ENCODE measurements at places on chromosomes 5 and 9.

GRCh38 chr5:157670662-157671591 is at the start of gene C5orf52:
TSS of gene C5orf52 (plus strand) at chr5:157671533. CDS start at chr5:157671615, 82 bp downstream.
- DNase-seq, result no peak

DNA sequence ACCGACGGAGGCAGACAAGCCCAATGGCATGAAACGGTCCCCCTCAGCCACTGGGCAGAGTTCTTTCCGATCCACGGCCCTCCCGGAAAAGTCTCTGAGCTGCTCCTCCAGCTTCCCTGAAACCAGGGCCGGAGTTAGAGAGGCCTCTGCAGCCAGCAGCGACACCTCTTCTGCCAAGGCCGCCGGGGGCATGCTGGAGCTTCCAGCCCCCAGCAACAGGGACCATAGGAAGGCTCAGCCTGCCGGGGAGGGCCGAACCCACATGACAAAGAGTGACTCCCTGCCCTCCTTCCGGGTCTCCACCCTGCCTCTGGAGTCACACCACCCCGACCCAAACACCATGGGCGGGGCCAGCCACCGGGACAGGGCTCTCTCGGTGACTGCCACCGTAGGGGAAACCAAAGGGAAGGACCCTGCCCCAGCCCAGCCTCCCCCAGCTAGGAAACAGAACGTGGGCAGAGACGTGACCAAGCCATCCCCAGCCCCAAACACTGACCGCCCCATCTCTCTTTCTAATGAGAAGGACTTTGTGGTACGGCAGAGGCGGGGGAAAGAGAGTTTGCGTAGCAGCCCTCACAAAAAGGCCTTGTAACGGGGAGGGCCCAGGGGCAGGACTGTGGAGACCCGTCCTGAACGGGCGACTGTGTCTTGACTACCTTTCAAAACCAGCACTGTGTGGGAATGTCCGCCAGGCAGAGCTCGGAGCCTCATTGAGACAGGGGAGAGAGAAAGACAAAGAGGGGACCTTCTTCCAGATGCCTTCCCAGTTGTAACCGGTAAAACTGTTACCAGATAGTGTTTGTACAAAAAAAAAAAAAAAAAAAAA is 29.9 kb downstream of the CD180 start:
- peak; percentile 21 for DNase-seq

DNA sequence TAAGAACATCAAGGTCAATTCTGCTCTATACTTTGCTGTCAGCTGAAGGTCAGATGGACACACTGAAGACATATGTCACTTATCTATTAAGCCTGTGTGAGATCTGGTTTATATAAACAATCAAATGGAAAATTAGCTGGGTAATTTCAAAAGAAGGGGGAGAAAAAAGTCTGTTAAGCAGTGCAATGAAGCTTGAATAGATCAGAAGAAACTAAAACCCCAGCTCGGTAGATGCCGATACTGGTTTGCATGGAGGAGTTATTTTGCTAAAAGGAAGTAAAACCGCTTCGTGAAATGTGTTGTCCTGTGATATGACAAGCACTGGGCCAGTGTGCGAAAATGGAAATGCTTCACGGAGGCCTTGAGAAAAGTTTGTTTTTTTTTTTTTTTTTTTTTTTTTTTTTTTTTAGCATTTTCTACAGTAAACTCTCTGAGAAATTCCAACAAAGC is 148.8 kb downstream of the MEF2C start:
- no peak for DNase-seq

- no peak for DNase-seq
These were observed 732.9 kb downstream of the CETN3 start for GRCh38 chr5:89676634-89677033.

DNA sequence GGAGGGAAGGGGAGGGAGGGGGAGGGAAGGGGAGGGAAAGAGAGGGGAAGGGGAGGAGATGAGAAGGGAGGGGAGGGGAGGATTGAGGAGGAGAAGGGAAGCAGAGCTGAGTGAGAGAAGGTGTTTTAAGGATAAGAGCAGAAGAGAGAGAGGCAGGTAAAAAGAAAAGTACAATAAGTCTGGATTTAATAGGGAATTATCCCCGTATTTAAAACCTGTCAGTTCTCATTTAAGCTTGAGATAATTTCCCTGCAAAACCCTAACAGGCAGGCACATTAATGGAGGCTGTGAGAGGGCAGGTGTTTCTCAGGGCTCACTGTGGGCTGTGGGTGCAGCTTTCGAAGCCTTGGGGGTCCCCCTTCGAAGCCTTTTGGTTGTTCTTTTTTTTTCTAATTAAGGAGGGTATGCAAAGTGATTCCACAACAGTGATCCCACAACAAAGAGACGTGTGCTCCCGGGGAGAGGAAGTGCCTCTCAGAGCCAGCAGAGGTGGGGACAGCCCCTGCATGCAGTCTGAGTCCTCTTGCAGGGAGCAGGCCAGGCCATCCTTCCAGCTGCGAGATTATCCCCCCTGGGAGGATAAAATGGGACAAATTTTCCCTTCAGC is 317.9 kb upstream of the IRX1 start:
- no peak for DNase-seq

GRCh38 chr9:122819326-122819725 is 9.1 kb downstream of the PDCL start:
- no peak for DNase-seq

DNA sequence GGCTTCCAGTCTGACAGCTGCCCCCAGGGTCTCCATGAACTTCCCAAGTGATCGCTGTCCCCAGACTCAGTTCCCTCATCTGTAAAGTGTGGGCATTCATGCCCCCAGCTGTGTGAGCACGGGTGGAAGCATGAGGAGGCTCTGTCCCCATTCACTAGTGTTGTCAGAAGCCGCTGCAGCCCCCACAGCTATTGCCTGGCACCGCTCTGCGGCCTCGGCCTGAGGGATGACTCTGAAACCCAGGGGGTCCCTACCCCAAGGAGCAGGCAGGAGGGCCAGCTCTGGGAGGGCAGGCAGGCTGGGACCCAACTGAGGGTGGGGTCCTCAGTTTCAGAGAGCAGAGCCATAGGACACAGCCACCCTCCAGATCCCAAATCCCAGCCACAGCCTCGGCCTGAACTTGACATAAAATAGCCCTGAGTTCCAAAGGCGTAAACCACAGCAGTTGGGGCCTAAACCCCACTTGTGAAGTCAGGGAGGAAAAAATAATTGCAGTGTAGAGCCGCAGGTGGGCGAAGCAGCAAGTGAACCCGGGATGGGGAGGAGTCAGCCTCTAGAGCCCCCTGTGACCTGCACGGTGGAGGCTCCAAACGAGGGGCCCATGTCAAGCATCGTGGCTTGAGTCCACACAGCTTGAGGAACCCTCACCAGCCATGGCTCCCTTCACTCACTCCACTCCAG is 66.0 kb upstream of the ADAMTS2 start:
- no peak for DNase-seq

- peak; percentile 72 for DNase-seq
These were observed 1.0 kb downstream of the KLF9 start for GRCh38 chr9:70413464-70413798.

GRCh38 chr5:1016036-1016435 is 7.4 kb downstream of the NKD2 start:
- no peak for DNase-seq

DNA sequence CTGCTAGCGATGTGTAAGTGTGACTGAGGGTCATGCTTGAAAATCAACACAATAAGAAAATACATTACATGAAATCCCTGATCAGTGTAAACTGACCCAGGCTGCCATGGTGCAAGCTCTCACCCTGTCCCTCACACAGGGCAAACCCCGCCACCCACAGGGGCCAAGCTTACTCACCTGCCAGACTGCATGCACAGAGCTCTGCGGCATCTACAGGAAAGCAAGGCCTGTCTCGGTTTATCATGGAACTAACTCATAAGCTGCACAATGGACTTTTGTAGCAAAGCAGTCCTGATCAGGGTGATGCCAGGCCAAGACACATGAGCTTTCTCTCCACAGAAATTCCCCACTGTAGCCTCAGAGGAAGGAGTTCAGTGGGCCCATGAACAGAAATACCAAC is 9.7 kb downstream of the IPPK start:
- no peak for DNase-seq

DNA sequence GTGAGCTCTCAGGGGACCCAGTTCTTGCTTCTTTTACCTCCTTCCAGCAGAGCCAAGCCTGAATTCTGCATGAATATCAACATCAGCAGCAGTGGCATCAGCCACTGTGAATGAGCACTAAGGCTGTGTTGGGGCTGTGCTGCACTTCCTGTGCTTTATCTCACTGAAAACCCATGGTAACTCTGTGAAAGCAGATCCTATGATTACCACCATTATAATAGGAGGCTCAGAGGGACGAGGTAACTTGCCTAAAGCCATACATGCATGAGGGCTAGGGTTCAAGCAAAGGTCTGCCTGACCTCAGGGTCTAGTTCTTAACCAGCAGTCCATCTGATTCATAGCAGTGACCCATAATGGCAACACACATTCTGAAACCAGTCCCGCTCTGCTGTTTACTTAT is 60.5 kb upstream of the RAPGEF1 start:
- no peak for DNase-seq

DNA sequence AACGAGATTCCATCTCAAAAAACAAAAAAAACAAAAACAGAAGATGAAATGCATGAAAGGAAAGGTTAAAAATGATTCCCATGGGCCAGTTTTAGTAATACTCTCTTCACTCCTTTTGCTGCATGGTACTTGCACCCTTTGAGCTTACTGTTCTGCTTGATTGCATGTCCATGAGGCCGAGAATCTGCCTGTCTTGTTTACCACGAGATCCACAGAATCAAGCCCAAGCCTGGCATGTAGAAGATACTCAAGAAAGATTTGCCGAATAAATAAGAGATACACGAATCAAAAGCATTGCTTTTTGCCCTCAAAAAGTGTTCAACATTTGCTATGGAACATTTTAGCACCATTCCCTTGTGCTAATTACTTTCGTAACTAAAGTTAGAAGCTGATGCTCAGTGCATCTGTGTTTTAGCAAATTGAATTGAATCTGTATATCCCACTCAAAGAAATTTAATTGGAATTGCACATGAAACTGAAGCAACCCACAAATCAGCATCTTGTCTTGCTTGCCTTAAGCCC is 1.1 kb downstream of the FAXDC2 start:
- no peak for DNase-seq

DNA sequence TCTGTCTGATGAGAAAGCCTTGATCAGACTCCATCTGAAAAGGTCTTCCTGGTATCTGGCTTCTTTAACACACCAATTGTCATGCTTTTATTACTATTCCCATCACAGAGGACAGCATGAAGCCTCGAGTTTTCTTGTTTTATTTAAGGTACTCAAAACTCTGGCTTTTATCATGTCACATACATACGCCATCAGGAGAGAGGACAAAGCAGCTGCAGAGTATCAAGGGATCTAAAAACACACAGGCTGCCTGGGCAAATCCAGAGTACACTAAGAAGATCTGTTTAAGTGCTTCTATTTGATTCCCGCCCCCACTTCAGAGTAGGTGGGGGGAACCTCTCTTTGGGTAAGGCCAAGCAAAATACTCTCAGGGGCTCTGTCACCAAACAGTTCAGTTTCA is 277.2 kb downstream of the SPOCK1 start:
- no peak for DNase-seq

- DNase-seq, result no peak
These were observed 14.2 kb upstream of the GFPT2 start for GRCh38 chr5:180367300-180367699.

DNA sequence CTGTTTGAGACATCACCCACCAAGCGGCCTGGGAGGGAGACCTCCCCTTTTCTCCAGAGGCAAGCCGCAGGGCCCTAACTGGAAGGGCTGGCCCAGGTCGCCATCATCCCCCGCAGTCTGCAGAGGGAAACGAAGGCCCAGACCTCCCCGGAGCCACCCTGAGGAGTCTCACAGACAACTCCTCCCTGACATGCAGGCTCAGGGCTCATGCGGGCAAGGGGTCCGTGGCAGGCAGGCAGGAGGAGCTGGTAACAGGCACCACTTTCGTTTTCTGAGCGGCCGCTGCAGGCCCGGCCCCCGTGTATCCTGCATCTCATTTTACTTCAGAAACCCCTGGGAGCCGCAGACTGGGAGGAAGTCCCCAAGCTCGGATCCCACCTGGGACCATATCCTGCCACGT is 192.0 kb upstream of the PPP1R26 start:
- DNase-seq, result no peak

DNA sequence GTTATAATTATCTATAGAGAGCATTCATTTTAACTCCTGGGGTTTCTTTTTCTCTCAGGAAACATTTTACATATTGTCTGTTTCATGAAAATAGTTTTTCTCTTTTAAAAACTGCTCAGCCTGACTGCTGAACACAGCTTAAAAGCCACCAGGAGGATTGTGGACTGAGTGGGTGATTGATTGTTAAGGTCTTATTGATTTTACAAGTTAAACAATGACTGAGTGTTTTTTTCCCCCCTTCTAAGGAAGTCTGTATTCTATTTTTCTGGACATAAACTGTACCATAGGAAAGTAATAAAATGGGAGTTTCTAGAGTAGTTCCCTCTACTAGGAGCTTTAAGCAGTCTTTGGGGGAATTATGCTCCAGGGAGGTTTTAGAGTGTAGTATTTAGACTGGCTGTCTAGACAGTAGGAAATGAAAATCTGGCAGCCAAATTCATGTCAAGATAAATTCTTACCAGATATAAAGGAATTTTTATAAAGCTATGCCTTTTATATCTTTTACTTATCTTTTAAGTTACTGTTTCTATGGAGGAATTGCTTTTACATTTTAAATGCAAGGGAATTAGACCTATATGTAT is 463.9 kb downstream of the PRR16 start:
- DNase-seq, result no peak

- no peak for DNase-seq
These were observed 279.6 kb downstream of the RFX3 start for GRCh38 chr9:3246241-3246640.

DNA sequence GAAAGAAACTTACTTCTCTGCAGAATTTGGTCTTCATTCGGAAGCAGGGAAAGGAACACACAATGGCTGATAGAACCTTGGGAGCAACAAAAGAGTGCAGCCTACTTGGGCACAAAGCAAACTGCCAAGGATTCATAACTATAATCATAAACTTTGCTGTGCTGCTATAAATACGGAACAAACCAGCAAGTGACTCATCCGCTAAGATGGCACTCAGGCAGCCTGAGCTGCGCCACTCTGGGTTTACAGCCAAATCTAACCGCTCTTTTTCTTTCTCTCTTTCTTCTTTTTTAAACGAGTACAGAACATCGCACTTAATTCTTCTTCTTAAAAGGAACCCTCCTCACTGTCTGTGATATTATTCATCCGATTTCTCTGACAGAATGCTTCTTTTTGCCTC is 81.1 kb downstream of the PTPN3 start:
- no peak for DNase-seq

- no peak for DNase-seq
These were observed 132.5 kb upstream of the FBXL7 start for GRCh38 chr5:15367489-15367888.

- no peak for DNase-seq
These were observed 72.0 kb downstream of the ALDH1A1 start for GRCh38 chr9:72880821-72881220.

- DNase-seq, result no peak
These were observed 810.2 kb downstream of the EFNA5 start for GRCh38 chr5:106860398-106861044.

GRCh38 chr5:85545129-85545528 is 1072.6 kb upstream of the COX7C start:
- DNase-seq, result no peak

DNA sequence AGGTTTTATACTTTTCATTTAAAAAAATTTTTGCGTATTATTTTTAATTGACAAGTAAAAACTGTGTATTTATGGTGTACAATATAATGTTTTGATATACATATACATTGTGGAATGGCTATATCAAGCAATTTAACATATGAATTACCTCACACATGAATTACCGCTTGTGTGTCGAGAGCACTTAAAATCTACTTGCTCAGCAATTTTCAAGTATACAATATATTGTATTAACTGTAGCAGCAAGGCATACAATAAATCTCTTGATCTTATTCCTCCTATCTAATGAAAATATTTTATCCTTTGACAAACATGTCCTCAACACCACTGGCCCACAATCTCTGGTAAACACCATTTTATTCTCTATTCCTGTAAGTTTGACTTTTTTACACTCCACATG is 224.4 kb upstream of the CYLC2 start:
- no peak for DNase-seq

Measured in esophagus squamous epithelium (tissue), 5 donors.